GM23338 (cell line): ENCODE measurements at places on chromosomes 16 and 17. TPM values are rescaled to one million over a fixed set of nuclear protein-coding genes. Genes with fewer than 3 reads are reported as not detected.
A peak's percentile ranks its signal among the peaks of the same experiment; 100 is the strongest.

Gene KRTAP1-1
- total RNA-seq, result not detected in 2 replicates

Gene KRT27
- total RNA-seq, result not detected in 2 replicates

Gene PABPN1L
- total RNA-seq, result not detected in 2 replicates

Gene ELMO3
- 16.2 and 18.3 TPM in 2 replicates for total RNA-seq

Gene LITAFD
- not detected in 2 replicates for total RNA-seq

Gene STX1B
- total RNA-seq, result 7.2 and 9.5 TPM in 2 replicates

Gene HYDIN
- total RNA-seq, result 5.1 and 7.7 TPM in 2 replicates

Gene KIF2B
- total RNA-seq, result not detected in 2 replicates

Gene PTX4
- not detected in 2 replicates for total RNA-seq

Gene B3GNT9
- 6.8 and 7.0 TPM in 2 replicates for total RNA-seq

Gene KRTAP4-1
- total RNA-seq, result not detected in 2 replicates

Gene ARHGAP27
- 14.3 and 17.7 TPM in 2 replicates for total RNA-seq

Gene ARSG
- total RNA-seq, result 5.1 and 9.2 TPM in 2 replicates

Gene PYDC1
- total RNA-seq, result not detected in 2 replicates

DNA sequence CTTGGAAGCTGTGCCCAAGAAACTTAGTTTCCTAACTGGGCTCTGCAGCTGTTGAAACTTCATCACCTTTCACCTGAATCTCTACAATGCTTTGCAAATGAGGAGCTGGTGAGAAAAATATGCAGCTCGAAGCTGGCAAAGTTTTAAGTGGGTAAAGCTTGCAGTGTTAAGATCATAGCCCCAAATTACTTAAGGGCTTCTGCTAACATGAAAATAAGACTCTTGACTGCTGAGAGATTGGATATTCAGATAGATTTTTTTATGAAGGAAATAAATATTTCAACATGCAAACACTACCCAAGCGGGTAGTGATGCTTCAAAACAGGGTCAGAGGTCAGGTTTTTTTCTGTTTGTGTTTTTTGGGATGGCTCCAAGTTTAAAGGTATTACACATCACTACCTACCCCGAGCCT is 278.7 kb downstream of the FTO start:
- H3K4me3 ChIP-seq, result no peak overlapping the region
- H3K36me3 ChIP-seq, result no peaks in the 10 kb centered on the region
- no peaks in the 10 kb centered on the region for H3K27me3 ChIP-seq
- H3K4me1 ChIP-seq, result no peaks in the 10 kb centered on the region
- no peak overlapping the region for H3K27ac ChIP-seq
- no peak for DNase-seq

GRCh38 chr17:19342611-19343255 is 19.8 kb downstream of the B9D1 start:
- H3K36me3 ChIP-seq, result no peaks in the 10 kb centered on the region
- peaks cover 27% of the 10 kb centered on the region for H3K4me1 ChIP-seq
- no peak overlapping the region for H3K4me3 ChIP-seq
- no peaks in the 10 kb centered on the region for H3K27me3 ChIP-seq

GRCh38 chr17:31688701-31689100 is 170.3 kb downstream of the COPRS start:
- H3K36me3 ChIP-seq, result no peaks in the 10 kb centered on the region
- H3K27ac ChIP-seq, result no peak overlapping the region
- H3K27me3 ChIP-seq, result no peaks in the 10 kb centered on the region
- no peak for DNase-seq
- no peak overlapping the region for H3K4me3 ChIP-seq

- no peaks in the 10 kb centered on the region for H3K27me3 ChIP-seq
- H3K36me3 ChIP-seq, result no peaks in the 10 kb centered on the region
- H3K4me1 ChIP-seq, result no peaks in the 10 kb centered on the region
- peak; percentile 68 for DNase-seq
Observed at GRCh38 chr17:164303-165235, 16.9 kb downstream of the DOC2B start.

DNA sequence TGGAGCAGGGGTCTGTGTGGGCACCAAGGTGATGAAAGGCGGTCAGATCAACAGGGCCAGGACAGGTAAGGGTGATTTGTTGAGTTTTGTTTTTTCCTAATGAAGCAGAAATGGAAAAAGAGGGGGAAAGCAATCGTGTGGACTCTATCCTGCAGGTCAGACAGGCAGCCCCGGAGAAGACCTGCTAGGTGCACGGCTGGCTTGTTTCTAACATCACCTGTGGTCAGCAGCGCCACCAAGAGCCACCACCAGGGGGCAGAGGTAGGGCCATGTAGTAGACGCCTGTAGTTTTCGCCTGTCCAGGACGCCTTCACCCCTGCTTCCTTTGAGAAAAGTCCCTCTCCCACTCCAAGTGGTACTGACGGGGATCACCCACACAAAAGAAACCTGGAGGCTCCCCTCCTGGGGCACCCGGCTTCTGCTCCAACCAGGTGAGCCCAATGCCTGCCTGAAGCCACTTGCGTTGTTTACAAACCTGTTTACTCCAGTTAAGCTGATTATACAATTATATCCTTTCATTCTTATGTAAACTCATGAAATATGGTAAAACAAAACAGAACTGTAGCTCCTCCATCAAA is 54.2 kb upstream of the SEC14L1 start:
- no peak overlapping the region for H3K4me3 ChIP-seq
- H3K4me1 ChIP-seq, result peaks cover 14% of the 10 kb centered on the region
- peak; percentile 96 for DNase-seq
- H3K36me3 ChIP-seq, result no peaks in the 10 kb centered on the region

DNA sequence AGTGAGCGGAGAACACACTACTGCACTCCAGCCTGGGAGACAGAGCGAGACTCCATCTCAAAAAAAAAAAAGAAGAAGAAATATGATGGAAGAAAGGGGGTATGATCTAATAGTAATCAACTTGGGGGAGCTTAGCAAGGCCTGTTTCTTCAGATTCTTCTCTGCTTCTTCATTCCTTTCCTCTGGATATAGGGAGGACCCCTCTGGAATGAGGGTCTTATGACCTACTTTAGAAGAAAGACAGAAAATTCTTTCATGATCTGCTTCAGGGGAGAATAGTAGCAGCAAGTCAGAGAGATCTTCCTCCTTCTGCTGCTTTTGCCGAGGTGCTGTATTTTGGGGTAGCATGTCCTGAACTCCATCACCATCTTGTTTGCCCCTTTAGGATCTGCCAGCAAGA is 44.9 kb upstream of the ETV4 start:
- H3K27ac ChIP-seq, result no peak overlapping the region
- DNase-seq, result no peak
- no peak overlapping the region for H3K4me3 ChIP-seq
- no peaks in the 10 kb centered on the region for H3K27me3 ChIP-seq

GRCh38 chr16:51815523-51815922 is 664.5 kb upstream of the SALL1 start:
- no peak overlapping the region for H3K4me3 ChIP-seq
- no peak overlapping the region for H3K27ac ChIP-seq
- no peaks in the 10 kb centered on the region for H3K27me3 ChIP-seq

DNA sequence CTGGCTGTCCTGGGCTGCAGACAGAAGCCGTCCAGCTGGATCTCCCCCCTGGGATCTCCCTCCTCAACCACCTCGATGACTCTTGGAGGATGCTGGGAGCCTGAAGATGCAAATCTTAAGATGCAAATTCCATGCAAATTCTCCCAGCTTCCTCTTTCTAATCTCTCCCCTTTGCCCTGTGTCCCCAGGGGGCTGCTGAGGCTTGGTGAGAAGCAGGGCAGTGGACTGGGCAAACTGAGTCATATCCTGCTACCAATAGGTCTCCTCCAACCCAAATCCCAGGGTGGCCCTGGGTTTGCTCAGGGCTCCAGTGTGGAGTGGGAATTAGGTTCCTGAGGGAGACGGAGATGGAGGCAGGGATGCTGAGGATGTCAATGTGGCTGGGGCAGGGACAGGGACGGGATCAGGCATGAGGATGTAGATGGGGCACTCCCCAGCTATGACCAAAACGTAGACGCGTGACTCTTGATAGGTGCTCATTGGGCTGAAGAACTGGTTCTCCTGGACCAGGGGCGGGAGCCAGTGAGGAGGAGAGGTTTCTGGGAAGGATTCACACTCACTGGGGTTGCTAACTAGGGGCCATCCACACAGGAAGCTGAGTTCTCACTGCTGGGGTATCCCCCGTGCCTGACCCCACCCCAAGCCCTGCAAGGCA is 3.6 kb upstream of the ALOX12B start:
- no peaks in the 10 kb centered on the region for H3K4me1 ChIP-seq
- no peaks in the 10 kb centered on the region for H3K36me3 ChIP-seq
- DNase-seq, result no peak

DNA sequence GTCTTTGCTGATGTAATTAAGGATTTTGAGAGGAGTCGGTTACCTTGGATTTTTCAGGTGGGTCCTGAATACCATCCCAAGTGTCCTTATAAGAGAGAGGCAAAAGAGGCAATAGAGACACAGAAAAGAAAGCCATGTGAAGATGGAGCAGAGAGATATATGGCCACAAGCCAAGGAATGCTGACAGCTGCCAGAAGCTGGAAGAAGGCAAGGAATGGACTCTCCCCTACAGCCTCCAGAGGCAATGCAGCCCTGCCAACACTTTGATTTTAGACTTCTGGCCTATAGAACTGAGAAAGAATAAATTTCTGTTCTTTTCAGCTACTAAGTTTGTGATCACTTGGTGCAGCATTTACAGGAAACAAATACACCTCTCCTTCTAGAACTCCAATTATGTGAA is 8.2 kb upstream of the RNFT1 start:
- H3K4me1 ChIP-seq, result no peaks in the 10 kb centered on the region
- no peak for DNase-seq
- H3K36me3 ChIP-seq, result no peaks in the 10 kb centered on the region
- no peaks in the 10 kb centered on the region for H3K27me3 ChIP-seq
- no peak overlapping the region for H3K27ac ChIP-seq

GRCh38 chr17:68497885-68498319 is 14.3 kb upstream of the PRKAR1A start:
- H3K27me3 ChIP-seq, result no peaks in the 10 kb centered on the region
- no peak overlapping the region for H3K27ac ChIP-seq
- H3K4me3 ChIP-seq, result no peak overlapping the region
- DNase-seq, result no peak
- H3K36me3 ChIP-seq, result no peaks in the 10 kb centered on the region
- no peaks in the 10 kb centered on the region for H3K4me1 ChIP-seq

DNA sequence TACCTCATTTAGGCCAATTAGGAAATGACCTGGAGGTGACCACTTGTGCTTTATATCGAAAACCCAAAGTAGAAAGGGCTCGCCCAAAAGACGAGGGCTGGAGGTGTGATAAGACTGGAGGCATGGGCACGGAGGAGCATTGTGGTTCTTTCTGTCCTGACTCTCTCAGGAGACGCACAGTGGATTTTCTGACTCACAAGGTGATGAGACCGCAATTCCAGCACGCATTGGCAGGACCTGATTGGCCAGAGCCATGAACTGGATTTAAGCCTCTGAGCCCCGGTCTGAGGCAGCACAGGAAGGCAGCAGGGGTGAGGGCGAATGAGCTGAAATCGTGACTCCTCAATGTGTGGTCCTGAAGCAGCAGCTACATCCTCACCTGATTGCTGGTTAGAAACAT is 559.1 kb upstream of the SALL1 start:
- no peak overlapping the region for H3K4me3 ChIP-seq
- no peaks in the 10 kb centered on the region for H3K36me3 ChIP-seq
- no peak for DNase-seq
- peaks cover 12% of the 10 kb centered on the region; the same call in 1 of the 2 replicates for H3K4me1 ChIP-seq

GRCh38 chr17:6187836-6188235 is 117.7 kb downstream of the WSCD1 start:
- no peak overlapping the region for H3K27ac ChIP-seq
- no peak for DNase-seq
- H3K4me3 ChIP-seq, result no peak overlapping the region
- H3K27me3 ChIP-seq, result no peaks in the 10 kb centered on the region

- H3K4me3 ChIP-seq, result no peak overlapping the region
- H3K36me3 ChIP-seq, result no peaks in the 10 kb centered on the region
- no peak for DNase-seq
- no peak overlapping the region for H3K27ac ChIP-seq
- no peaks in the 10 kb centered on the region for H3K27me3 ChIP-seq
- H3K4me1 ChIP-seq, result no peaks in the 10 kb centered on the region
Observed at GRCh38 chr17:61517843-61518606, 65.8 kb downstream of the TBX4 start.

DNA sequence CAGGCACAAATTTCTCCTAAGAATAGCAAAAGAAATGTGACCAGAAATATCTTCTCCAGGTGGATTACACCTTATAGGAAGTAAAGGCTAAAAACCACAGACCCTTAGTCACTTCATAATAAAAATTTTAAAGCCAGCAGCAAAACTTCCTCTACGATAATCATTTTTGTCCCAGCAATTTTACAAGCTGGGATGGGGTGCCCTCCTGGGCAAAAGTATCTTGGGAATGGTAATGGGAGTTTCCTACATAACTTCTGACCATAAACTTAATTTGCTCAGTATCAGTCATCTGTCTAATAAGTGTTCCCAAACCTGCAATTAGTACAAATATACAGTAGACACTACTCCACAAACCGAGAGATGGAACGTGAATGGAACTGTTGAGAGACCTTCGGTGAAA is 3.0 kb downstream of the PHF12 start:
- peak overlapping the region; percentile 97 for H3K27ac ChIP-seq
- peaks cover 33% of the 10 kb centered on the region for H3K4me1 ChIP-seq
- no peaks in the 10 kb centered on the region for H3K27me3 ChIP-seq
- peak overlapping the region; percentile 96 for H3K4me3 ChIP-seq

GRCh38 chr16:35753559-35754390 is 2294.4 kb downstream of the TP53TG3F start:
- peaks cover 3% of the 10 kb centered on the region; the same call in 1 of the 2 replicates for H3K36me3 ChIP-seq
- H3K4me1 ChIP-seq, result no peaks in the 10 kb centered on the region
- no peak overlapping the region for H3K27ac ChIP-seq
- H3K27me3 ChIP-seq, result no peaks in the 10 kb centered on the region
- no peak overlapping the region for H3K4me3 ChIP-seq

GRCh38 chr16:11909653-11910545 is 5.9 kb downstream of the GSPT1 start:
- no peak for DNase-seq
- H3K4me1 ChIP-seq, result peaks cover 18% of the 10 kb centered on the region
- peak overlapping the region; percentile 51 for H3K27ac ChIP-seq
- no peaks in the 10 kb centered on the region for H3K27me3 ChIP-seq
- H3K36me3 ChIP-seq, result no peaks in the 10 kb centered on the region

GRCh38 chr16:63061319-63061718 is 1025.1 kb upstream of the CDH8 start:
- peaks cover 7% of the 10 kb centered on the region; the same call in 1 of the 2 replicates for H3K4me1 ChIP-seq
- H3K27ac ChIP-seq, result no peak overlapping the region
- no peaks in the 10 kb centered on the region for H3K27me3 ChIP-seq
- no peak overlapping the region for H3K4me3 ChIP-seq

DNA sequence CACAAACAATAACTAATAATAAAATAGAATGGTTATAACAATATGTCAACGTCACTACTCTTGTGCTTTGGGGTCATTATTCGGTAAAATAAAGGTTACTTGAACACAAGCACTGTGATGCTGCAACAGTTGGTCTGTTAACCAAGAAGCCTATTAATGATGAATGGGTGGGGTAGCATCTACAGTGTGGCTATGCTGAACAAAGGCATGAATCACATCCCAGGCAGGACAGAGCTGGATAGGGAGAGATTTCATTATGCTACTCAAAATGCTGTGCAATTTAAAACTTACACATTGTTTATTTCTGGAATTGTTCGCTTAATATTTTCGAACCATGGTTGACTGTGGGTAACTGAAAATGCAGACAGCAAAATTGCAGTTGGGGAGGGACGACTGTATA is 9.1 kb upstream of the HS3ST2 start:
- no peak overlapping the region for H3K4me3 ChIP-seq
- no peaks in the 10 kb centered on the region for H3K4me1 ChIP-seq
- no peak for DNase-seq
- no peak overlapping the region for H3K27ac ChIP-seq
- H3K36me3 ChIP-seq, result no peaks in the 10 kb centered on the region
- H3K27me3 ChIP-seq, result no peaks in the 10 kb centered on the region
